ENCODE measurements at places on chromosomes 13 and 19. TPM values are rescaled to one million over a fixed set of nuclear protein-coding genes. Genes with fewer than 3 reads are reported as not detected.

- no peak overlapping the region for H3K4me3 ChIP-seq
- no peaks in the 10 kb centered on the region for H3K36me3 ChIP-seq
- H3K27me3 ChIP-seq, result no peaks in the 10 kb centered on the region
These were observed 29.8 kb downstream of the ADGRE2 start for GRCh38 chr19:14748601-14749000.

The KLC3 gene
- total RNA-seq, result 0.21 TPM

DNA sequence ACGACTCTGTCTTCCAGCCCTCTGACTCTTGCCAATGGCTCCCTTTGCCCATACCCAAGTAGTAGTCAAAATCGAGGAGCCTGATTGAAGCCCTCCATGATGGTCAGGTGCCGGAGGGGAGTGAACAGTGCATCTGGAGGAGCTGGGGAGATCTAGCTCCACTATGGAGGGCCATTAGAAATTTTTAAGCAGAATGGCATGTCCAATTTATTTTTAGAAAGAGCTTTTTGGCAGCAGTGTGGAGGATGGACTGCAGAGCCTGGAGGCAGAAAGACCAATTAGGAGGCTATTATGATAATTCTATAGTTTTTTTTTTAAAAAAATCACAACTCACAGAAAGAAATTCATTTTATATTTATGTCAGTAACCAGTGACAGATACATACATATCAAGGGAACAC, 92.7 kb upstream of the SLC7A1 start:
- H3K36me3 ChIP-seq, result no peaks in the 10 kb centered on the region
- no peak overlapping the region for H3K27ac ChIP-seq
- H3K4me1 ChIP-seq, result peaks cover 8% of the 10 kb centered on the region

GRCh38 chr13:104318121-104318520, 1251.9 kb upstream of the SLC10A2 start:
- H3K36me3 ChIP-seq, result no peaks in the 10 kb centered on the region
- H3K4me1 ChIP-seq, result peaks cover 22% of the 10 kb centered on the region
- H3K27ac ChIP-seq, result no peak overlapping the region

The PPFIA3 gene
- total RNA-seq, result 9.5 TPM

DNA sequence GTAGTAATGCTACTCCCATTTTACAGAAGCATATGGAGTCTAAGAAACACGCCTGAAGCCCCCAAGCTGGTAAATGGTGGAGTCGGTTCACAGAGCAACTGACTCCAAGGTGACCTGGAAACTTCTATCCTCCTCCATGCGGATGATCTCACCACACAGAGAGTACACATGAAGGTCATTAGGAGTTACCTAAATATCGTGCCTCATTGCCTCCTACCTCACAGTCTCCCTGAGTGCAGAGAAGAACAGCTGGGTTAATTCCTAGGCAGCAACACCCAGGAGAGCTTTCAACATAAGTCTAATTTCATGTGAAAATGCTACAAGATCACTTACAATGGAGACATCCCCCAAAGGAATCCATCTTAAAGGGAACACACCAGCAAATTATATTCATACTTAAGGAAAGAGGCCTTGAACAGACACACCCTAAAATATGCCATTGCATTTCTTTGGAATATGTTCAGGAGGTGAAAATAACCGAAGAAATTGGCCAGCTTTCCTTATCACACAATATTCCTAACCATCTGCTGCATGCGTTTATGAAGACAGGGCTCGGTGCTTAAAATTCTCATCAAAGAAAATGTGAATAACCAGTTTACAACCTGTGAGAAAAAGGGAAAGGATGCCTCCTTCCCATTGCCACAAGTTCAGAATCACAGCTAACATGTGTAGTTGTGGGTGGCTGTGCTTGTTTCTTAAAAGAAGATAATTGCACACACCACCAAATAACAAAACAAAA, 203.6 kb upstream of the NBEA start:
- no peak overlapping the region for H3K27ac ChIP-seq
- H3K27me3 ChIP-seq, result no peaks in the 10 kb centered on the region
- H3K4me3 ChIP-seq, result no peak overlapping the region
- DNase-seq, result no peak
- H3K4me1 ChIP-seq, result no peaks in the 10 kb centered on the region
- no peaks in the 10 kb centered on the region for H3K36me3 ChIP-seq

The SRRM5 gene
- 0.35 TPM for total RNA-seq

The PPP1R12C gene
- total RNA-seq, result 135 TPM

The TUBB4A gene
- not detected for total RNA-seq

DNA sequence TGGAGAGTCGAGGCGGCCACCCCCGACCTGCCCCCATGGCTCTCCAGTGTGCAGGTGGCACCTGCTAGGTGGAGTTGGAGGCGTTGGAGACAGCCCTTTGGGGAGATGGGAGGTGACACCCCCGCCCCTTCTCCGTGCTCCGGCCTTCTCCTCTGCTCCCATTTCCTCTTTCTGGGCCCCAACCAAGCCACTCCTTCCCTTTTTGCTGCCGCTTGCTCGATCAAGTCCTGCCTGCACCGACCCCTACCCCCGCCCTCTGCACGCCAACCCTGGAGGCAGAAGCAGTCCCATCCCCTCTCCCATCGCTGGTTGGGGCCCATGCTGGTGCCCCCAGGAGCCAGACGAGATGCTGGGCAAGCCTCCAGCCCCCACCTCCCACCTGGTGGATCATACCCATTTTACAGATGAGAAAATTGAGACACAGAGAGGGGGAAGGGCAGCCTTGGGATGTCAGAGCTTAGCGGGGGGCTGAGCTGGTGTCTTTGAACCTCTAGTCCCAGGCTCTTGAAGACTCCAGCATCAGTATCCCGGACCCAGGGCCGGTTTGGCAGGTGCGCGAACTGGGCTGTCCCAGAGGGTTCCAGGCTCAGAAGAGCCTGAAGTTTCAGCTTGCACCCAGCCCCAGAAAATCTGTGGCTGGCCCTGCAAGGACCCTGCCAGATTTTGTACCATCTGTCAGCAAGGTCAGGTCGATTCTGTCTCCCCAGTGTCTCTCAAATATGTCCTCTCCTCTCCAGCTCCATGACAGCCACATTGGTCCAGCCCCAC, 10.3 kb downstream of the GNA15 start:
- no peaks in the 10 kb centered on the region for H3K27me3 ChIP-seq
- H3K4me1 ChIP-seq, result peaks cover 5% of the 10 kb centered on the region
- H3K36me3 ChIP-seq, result no peaks in the 10 kb centered on the region
- H3K27ac ChIP-seq, result no peak overlapping the region
- no peak overlapping the region for H3K4me3 ChIP-seq

DNA sequence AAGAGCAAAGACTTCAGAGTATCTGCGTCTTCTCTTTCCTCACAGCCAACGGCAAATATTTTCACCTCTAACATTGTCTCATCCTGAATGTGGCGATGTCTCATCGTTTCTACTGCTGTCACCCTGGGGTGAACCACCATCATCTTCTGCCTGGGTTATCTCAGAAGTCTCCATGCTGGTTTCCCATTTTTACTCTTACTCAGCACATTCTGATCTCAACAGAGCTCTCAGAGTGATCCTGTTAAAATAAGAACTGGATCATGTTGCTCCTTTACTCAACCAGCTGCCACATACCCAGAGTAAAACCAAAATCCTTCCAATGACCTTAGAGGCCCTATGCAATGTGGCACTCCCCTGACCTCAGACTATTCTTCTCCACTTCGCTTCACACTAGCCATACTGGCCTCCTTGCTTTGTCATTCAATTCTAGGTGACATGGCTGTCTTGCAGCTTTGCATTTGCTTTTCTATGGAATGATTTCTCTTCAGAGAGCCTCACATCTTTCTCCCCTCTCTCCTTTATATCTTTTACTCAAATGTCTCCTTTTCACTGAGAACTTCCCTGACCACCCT, 7.8 kb upstream of the OLFM4 start:
- DNase-seq, result no peak
- H3K4me1 ChIP-seq, result no peaks in the 10 kb centered on the region
- no peaks in the 10 kb centered on the region for H3K27me3 ChIP-seq
- no peaks in the 10 kb centered on the region for H3K36me3 ChIP-seq
- H3K27ac ChIP-seq, result no peak overlapping the region

The STAP2 gene
- 5.9 TPM for total RNA-seq
